Iris pigment epithelial cell (primary cell): ENCODE measurements at places on chromosomes 2 and 18.

- no peak for DNase-seq
Measured at GRCh38 chr2:22890132-22890531, 494.8 kb upstream of the KLHL29 start.

DNA sequence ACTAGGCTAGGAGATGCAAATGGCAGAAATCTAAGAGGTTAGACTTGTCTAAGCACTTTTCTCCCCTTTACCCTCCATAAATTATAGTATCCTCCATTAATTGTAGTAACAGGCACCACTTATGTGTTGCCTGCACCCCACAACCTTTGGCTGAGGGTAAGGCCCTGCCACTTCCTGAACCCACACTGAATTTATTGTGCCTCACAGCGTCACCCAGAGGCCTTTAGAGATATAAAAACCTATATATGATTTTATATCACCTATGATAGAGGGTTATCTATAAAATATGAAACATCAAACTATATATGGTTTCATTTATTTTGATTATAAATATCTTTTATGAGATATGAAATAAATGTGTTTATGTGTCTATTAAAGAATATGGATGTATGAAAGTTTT, 2.6 kb downstream of the UGT1A9 start:
- no peak for DNase-seq

DNA sequence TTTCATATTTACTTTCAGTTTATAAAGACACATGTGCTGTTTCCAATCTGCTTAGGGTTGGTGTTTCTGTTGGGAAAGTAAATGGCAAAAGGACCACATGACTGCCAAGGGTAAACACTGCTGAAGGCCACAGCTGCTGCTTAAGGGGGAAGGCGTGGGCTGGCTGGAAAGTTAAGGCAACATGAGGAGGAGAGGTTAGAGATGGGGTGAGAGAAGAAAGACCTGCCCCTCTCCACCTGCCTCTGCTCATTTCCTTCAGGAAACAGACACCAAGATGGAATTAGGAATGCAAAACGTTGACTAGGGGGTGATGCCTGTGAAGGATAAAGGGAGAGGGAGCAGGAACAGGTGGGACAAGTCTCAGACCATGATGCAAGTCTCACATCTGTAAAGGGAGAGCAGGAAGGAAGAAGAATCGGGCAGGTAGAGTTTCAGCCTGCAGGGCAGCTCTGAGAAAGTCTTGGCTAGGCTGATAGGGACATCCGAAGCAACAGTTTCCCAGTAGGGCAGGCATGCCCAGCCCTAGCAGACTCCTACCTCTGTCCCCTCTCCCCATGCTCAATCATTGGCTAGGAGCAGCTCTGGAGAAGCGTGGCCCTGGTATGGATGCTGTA, 86.0 kb downstream of the CDC42EP3 start:
- DNase-seq: peak; percentile 73

GRCh38 chr2:27218614-27219013, 1.4 kb downstream of the CAD start:
- DNase-seq: no peak

- DNase-seq: no peak
Measured at GRCh38 chr2:204225671-204226073, 289.1 kb downstream of the ICOS start.

- DNase-seq: no peak
Measured at GRCh38 chr2:116754381-116755101, 1060.0 kb upstream of the DDX18 start.

GRCh38 chr2:12594590-12594989, 122.1 kb upstream of the TRIB2 start:
- DNase-seq: no peak

GRCh38 chr18:78558101-78558810, 421.4 kb upstream of the SALL3 start:
- DNase-seq: no peak

DNA sequence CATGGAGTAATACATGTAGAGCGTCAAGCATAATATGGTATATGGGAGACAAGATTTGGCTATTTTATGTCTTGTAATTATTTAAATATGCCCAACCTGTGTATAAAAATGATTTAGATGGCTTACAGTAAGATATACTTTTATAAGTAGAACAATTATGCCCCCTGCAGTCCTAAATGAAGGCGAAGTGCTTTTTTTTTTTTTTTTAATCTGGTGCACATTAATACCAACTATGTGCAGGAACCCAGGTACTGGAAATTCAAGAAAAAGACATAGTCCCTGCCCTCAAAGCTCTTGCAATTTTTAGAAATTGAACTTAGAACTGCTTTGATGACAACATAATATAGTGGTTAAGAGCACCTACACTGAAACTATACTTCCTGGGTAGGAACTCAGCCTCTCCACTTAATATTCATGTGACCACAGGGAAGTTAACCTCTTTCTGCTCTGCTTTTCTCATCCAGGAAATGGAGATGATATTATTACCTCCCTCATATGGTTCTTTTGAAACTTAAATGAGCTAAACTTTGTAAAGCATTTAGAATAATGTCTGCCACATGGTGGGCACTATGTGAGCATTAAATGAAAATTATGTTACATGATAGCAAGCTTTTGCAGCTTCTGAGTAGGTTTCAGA, 38.1 kb downstream of the AFTPH start:
- peak; percentile 17 for DNase-seq

DNA sequence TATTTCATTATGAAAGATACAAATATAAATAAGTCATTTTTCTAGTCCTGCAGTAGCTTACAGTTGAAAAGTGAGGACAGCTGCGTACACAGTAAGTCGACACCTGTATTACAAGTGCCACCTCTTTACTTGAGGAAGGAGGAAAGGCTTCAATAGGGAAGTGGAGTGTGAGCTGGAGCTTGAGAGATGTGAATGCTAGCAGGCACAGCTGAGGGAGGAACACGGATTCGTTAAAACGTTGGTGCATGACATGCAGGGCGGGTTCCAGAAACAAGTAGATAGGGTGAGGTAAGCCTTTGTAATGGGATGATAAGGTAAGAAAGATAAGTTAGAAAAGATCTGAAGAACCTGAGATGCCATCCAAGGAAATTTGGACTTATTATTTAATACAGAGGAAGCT, 98.1 kb upstream of the CSRNP3 start:
- DNase-seq: no peak

- DNase-seq: no peak
Measured at GRCh38 chr2:112921982-112922381, 11.0 kb downstream of the IL37 start.

DNA sequence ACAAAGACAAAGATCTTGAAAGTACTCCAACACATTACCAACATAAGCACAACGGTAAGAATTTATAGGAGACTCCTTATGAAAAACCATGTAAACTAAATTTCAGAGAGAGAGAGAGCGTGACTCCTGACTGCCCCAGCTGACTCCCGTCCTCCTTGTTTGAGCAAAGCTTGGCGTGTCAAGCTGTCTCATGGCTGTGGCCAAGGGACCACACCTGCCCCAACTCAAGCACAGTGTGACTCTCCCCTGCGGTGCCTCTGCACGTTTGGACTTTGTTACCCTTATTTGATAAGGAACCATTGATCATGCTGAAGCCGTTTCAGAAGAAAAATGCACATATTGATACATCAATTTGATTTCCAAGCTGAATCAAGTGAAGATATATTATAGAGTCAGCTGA, 124.8 kb downstream of the COL6A3 start:
- DNase-seq: no peak

DNA sequence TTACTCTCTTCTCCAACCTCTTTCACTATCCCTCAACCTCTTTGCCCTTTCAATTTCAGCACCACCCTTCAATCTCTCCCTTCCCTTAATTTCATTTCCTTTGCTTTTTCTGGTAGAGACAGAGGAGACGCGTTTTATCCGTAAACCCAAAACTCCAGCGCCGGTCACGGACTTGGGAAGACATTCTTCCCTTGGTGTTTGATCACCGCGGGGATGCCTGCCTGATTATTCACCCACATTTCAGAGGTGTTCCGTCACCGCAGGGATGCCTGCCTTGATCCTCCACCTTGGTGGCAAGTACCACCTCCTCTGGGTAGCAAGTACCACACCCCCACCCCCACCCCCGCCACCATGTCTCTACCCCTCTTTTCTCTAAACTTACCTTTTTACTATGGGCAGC, 669.4 kb upstream of the PKDCC start:
- DNase-seq: no peak

GRCh38 chr18:74633652-74634352, 36.1 kb downstream of the ZNF407 start:
- peak; percentile 38 for DNase-seq

DNA sequence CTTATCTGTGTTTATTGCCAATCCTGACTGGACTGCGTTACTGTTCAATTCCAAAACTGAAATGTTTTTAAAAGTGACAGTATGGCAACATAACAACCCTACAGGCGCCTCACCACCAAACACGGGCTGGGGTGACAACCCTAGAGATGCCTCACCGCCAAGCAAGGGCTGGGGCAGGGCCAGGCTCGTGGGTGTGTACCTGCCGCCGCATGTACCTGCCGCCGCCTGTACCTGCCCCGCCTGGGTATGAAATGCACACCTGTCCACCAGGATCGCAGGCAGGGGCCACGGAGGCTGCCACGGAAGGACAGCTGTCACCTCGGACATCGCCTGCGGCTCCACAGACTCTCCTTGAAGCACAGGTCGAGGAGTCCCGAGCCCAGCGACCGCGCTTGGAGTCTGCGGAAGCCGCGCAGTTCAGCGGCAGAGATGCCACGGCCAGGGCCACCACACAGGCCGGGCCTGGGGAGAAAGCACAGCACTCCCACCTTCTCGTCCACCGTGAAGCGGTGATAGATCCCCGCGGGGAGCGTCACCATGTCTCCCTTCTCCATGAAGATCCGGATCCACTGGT, 18.9 kb downstream of the ADI1 start:
- DNase-seq: no peak

GRCh38 chr18:45435810-45436209, 179.5 kb upstream of the SLC14A2 start:
- DNase-seq: no peak

GRCh38 chr2:148530350-148530749, 114.2 kb upstream of the EPC2 start:
- DNase-seq: no peak

DNA sequence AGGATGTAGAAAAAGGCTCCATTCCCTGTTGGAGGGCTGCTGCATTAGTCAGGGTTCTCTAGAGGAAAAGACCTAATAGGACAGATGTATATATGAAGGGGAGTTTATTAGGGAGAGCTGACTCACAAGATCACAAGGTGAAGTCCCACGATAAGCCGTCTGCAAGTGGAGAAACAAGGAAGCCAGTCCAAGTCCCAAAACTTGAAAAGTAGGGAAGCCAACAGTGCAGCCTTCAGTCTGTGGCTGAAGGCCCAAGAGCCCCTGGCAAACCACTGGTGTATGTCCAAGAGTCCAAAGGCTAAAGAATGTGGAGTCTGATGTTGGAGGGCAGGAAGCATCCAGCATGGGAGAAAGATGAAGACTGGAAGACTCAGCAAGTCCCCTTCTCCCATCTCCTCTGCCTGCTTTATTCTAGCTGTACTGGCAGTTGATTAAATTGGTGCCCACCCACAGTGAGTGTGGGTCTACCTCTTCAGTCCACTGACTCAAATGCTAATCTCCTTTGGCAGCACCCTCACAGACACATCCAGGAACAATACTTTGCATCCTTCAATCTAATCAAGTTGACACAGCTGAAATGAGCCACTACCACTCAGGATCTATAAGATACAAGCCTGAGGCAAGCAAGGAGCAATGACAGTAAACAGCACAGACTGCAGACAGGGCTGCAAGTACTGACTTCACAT, 30.0 kb upstream of the ATG16L1 start:
- DNase-seq: peak; percentile 6

DNA sequence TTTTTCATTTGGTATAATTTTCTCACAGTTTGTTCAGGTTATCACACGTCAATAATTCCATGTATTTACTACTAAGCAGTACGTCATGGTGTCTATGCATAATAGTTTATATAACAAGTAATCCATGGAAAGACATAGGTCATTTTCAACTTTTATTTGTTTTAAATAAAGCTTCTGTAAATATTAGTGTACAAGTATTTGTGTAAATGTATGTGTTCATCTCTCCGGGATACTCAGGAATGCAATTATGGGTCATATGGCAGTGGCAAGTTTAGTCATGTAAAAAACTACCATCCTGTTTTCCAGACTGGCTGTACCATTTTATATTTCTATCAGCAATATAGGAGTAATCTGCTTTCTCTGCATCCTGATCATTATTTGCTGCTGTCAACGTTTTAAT, 231.1 kb upstream of the ZNF804A start:
- no peak for DNase-seq

- no peak for DNase-seq
Measured at GRCh38 chr2:27810455-27810854, 38.9 kb downstream of the MRPL33 start.

DNA sequence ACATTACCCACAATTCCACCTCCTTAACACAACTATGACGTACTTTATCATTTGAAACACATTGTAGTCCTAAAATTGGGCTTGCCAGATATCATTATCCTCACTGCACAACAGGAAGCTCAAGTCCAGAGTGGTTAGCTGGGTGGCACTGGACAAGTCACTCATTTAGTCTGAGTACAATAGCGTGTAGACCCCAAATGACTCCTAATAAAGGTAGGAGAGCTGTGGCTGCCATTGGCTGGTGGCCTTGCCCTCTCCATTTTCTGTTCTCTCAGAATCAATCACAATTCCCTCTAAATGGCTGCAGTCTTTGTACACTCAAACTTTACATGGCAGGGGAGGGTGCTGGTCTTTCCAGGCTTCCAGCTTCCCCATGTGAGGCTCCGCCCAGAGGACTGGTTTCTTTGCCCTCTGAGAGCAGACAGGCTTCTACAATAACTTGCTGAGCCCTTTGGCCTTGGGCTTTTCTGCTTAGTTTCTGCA, 11.7 kb downstream of the PSTPIP2 start:
- DNase-seq: no peak

DNA sequence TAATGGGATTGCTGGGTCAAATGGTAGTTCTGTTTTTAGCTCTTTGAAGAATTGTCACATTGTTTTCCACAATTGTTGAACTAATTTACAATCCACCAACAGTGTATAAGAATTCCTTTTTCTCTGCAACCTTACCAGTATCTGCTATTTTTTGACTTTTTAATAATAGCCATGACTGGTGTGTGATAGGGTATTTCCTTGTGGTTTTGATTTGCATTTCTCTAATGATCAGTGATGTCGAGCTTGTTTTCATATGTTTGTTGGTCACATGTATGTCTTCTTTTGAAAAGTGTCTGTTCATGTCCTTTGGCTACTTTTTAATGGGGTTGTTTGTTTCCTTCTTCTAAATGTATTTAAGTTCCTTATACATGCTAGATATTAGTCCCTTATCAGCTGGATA, 322.3 kb downstream of the CDH2 start:
- no peak for DNase-seq

GRCh38 chr18:13676471-13676870, 49.9 kb downstream of the FAM210A start:
- no peak for DNase-seq

- DNase-seq: no peak
Measured at GRCh38 chr18:24976502-24976901, 375.5 kb downstream of the ZNF521 start.
